Stimulated activated CD4-positive, alpha-beta T cell treated with anti-CD3 and anti-CD28 coated beads, Interleukin-2, amount 100 ng/mL, for 4 hours (primary cell): ENCODE measurements at places on chromosomes 7 and 10.

GRCh38 chr7:44484482-44485313 is 5.8 kb downstream of the NUDCD3 start:
- no peak for DNase-seq

- DNase-seq = no peak
These were observed 256.9 kb downstream of the MDFIC start for GRCh38 chr7:115178835-115179234.

GRCh38 chr10:44280226-44281014 is 104.5 kb downstream of the CXCL12 start:
- no peak for DNase-seq

DNA sequence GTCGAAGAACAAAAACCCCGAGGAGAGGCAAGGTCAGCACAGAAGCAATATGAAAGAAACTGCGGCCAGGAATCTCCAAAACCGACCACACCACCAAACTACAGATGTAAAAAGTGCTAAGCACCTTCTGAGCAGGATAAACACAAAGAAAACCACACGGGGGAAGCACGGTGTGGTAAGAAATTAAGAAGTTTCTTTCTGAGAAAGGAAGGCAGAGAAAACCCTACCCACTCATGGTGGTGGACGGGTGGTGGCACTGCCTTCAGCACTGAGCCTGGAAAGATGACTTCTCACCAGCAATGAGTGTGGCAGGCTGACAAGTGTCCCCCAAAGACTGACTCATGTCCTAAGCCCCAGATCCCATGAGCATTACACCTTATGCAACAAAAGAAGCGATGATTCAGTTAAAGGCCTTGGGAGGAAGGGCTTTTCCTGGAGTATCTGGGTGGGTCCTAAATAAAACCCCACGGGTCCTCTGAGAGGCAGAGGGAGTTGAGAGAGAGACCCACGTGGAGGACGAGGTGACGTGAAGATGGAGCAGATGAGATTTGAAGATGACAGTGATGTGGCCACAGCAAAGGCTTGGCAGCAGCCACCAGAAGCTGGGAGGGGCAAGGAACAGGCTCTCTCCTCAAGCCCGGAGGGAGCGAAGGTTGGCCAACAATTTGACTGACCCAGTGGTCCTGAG is 124.9 kb downstream of the DLG5 start:
- DNase-seq = peak; percentile 1

DNA sequence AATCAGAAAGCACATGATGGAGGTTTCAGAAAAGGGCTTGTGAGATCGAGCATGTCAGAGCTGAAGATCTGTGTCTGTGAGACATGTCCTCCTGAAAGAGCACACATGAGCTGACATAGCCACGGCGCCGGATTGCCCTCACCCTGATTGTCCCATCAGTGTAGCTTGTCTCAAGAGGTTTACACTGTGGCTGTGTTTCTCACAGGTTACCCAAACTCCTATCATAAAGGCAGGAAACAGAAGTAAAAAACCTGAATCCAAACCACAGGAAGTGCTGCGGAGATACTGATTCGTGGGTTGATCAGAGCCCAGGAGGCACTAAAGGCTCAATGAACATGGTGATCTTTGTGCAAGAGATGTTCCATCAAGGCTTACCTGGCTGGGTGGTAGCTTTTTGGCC is 3.9 kb upstream of the ATP6V0E2 start:
- no peak for DNase-seq

GRCh38 chr10:71010730-71011129 is 122.4 kb upstream of the PCBD1 start:
- DNase-seq = no peak

DNA sequence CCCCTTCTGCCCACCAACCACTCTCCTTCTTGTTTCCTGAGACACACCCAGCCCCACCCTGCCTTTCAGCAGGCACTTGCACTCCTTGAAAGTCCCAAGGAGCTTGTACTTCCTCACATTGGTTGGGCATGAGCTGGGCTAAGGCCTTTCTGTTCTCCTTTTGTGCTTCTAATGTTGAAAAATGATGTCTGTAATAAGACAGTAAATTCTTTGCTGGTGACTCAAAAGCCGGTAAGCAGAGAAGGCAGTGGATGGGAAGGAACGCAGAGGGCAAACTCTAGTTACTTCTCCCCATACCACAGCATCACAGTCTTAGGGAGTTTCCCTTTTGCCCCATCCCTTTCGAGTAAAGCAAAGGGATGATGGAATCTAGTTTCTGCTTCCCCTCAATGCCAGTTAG is 185.6 kb downstream of the PLXNA4 start:
- DNase-seq = no peak

DNA sequence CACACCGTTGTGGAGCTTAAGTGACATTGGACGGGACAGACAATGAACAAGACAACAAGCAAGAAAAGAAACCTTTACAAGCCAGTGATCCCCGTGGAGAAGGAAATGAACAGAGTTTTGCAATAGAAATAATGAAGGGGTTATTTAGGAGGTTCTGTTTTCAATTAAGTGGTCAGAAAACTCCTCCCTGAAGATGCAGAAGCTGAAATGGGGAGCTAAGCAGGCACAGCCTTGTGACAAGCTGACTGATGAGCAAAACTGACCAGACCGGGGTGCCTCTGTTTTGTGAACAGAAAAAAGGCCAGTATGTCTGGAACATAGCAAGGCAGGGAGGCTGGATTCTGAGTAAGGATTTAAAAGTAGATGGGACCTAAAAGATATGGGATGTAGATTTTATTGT is 299.8 kb upstream of the POM121L12 start:
- no peak for DNase-seq

DNA sequence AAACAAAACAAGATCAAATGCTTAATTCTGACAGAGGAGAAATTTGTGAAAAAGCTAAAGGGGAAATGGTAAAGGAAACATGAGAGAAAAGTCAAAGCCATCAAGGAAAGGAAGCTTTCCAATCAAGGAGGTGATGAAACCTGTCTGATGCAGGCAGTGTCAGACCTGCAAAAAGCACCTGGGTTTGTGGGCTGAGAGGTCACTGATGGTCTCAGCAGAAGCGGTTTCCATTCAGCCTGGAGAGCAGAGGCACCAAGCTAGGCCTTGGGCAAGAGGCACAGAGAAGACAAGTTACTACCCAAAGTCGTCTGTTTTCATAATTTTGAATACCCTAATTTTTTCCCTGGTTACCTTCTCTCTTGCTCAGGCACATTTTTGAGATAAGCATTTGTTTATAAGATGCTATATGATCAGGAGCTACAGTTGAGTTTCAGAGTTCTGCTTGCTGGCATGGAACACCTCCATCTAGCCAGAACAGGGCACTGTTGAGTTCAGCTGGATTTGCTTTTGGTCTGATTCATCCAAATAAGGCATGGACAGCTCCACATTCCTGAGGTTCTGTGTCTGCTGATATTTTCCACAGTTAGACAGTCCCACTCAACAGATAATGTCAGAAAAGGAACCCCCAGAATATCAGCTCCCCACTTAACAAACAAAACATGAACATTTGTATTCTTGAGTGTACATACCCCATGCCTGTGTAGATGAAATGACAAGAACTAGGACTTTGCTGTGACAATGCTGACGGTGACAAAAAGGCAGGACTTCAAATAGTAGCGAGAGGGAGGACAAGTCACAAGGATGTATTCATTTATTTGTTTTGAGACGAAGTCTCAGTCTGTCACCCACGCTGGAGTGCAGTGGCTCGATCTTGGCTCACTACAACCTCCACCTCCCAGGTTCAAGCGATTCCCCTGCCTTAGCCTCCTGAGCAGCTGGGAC is 4.9 kb upstream of the PPIA start:
- DNase-seq = no peak

DNA sequence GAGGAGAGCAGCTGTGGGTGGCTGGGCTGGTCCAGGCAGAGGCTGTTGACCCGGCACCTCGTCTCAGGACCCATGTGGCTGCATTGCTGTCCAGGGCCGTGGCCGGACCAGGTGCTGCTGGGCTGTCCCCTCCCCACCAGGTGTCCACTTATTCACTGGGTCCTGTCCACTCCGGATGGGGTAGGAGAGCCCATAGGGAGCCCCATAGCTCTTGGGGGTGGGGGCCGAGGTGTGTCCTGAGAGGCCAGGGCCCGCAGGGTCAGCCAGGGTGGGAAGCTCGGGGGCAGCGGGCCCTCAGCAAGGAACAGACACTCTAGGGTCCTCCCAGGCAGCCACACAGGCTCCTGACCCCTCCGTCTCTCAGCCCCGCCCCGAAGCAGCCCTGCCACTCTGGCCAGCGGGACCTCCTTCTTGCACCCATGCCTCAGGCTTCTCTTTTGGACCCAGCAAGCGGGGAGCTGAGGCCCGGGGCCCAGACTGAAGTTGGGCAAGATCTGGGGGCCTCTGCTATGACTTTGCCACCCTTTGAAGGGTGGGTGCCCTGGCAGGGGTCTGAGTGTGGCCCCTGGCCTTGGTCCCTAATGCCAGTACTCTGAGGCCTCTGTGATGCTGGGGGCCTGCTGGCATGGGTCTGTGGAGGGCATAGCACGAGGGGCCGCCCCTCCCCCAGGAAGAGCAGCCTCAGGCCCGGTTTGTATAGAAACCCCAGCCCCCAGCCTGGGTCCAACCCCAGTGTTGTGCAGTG is 86.4 kb downstream of the NKX6-2 start:
- DNase-seq = no peak

- no peak for DNase-seq
These were observed 606.3 kb upstream of the C7orf33 start for GRCh38 chr7:147984265-147984664.

GRCh38 chr7:91570560-91570959 is 306.3 kb downstream of the FZD1 start:
- DNase-seq = no peak

DNA sequence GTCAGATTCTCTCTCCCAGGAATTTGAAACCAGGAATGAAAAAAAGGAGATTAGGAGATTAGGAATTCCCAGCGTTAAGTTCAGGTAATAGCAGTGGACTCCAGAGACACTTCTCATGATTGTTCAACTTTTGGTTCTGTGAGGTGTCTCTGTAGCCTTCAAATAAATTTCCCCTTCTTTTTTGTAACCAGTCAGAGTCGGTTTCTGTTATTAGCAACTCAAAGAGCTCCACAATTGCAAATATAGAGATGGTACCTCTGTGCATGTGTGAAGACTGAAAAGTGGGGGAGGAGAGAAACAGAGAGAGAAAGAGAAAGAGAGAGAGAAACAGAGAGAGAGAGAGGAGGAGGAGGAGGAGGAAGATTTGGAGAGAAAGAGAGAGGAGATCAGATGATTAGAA is 112.8 kb upstream of the STEAP1B start:
- DNase-seq = no peak

DNA sequence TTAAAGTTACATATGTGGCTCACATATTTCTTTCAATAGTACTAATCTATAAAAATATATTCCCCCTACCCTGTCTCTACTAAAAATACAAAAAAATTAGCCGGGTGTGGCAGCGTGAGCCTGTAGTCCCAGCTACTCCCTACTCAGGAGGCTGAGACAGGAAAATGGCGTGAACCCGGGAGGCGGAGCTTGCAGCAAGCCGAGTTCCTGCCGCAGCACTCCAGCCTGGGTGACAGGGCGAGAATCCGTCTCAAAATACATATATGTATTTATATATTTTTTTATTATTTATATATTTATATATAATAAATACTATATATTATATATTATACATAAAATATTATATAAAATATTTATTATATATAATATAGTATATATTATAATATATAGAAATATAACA is 69.7 kb upstream of the GRM3 start:
- DNase-seq = no peak

- no peak for DNase-seq
These were observed 62.4 kb upstream of the SORCS3 start for GRCh38 chr10:104578671-104579070.

DNA sequence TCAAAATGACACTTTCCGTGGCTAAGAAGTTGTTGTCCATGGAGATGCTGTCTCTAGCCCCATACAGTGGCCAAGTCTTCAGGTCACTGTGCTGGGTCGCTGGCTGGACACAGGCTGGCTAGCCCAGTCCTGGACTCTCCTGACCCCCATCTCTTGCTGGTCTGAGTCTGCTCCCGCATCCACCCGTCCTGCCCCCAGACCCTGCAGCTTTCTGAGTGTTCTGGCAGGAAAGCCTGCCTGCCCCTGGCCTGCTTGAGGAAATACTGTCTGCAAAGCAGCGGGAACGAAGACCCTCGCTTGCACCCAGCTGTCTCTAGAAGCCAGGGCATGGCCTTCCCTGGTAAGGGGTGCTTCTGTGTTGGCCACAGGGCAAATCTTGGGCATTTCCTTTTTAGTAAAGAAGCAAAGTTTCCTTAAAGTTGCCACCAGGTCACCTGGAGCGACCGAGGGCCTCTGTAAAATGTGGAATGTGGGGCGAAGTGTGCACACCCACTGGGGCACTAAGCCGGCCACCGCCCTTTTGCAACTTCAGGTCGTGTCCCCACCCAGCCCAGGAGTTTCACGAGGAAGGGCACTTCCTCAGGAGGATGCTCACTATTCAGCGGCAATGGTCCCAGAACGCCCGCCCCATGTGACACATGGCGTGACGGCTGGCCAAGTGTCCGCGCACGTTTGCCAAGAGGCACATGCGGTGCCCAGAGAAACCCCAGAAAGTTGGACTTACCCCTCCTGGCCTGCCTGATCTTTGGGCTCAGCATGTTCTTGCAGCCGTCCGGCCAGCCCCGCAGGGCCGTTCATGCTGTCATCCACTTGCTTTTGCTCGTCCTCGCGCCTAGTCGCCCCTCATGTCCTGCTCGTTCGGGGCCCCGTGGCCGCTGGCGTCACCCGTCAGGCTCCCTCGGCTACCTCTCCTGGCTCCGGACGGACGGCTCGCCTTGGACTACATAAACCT is 558 bp downstream of the ARHGAP22 start:
- DNase-seq = no peak

DNA sequence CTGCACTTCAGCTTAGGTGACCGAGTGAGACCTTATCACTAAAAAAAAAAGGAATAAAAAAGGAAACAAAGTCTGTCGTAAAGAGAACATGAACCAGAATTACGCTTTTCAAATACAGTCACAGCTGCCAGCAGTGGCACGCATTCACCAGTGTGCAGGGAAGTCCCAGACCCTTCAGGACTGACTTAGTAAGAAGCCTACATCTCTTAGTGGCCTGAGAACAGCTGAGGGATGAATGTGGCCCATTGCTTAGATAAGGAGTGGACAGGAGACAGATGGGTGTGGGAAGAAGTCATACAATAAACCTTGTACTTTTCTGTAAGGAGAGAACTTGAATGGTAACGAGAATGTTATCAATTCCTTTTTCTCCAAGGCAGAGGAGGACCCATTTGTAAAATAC is 178.5 kb downstream of the JCAD start:
- no peak for DNase-seq

DNA sequence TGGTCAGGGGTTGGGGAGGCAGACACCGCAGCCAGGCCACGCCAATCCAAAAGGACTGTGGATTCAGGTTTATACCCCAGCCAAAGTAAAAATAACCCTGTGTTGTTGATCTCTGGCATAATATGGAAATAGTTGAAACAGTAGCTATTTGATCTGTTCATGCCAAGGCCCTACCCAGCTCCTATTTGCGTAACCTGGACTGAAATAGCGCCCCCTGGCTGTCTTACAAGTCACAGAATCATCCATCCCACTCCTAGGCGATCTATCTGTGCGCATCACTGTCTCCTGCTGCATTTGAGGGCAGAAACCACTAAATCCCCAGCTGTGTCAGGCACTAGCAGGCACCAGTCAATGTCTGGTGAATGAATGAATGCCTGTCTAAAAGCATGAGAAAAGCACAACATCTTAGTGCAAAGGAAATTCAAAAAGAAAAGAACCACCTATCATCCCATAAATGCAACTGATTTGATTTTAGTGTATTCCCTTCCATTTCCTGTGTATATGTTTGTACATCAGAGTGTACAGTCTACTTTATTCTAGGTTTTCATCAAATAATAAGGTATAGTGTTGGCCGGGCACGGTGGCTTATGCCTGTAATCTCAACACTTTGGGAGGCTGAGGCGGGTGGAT is 160.0 kb downstream of the SLIT1 start:
- peak; percentile 14 for DNase-seq

- DNase-seq = no peak
These were observed 347.7 kb downstream of the GLRX3 start for GRCh38 chr10:130483691-130484467.
